Epithelial cell of alveolus of lung (primary cell): ENCODE measurements at places on chromosomes 2 and 18. TPM values are rescaled to one million over a fixed set of nuclear protein-coding genes. Genes with fewer than 3 reads are reported as not detected.

SLC4A3 gene
- 3.8 and 4.0 TPM in 2 replicates for total RNA-seq

SCN3A gene
- total RNA-seq, result under 0.01 TPM in 1 of 2 replicates, not detected in the other

GALNT13 gene
- total RNA-seq, result under 0.01 and 0.78 TPM in 2 replicates

COL6A3 gene
- total RNA-seq, result 1,213 and 2,045 TPM in 2 replicates

MXD1 gene
- 5.2 and 5.6 TPM in 2 replicates for total RNA-seq

COX7A2L gene
- total RNA-seq, result 178 and 191 TPM in 2 replicates
